LNCaP clone FGC (cell line): ENCODE measurements at places on chromosomes 13 and 19.

- no peak for DNase-seq
Measured at GRCh38 chr19:3707868-3708206, 347 bp upstream of the TJP3 start.

GRCh38 chr13:111425326-111425725, 104.9 kb downstream of the TEX29 start:
- DNase-seq: no peak

GRCh38 chr19:45505996-45506245, 1.4 kb upstream of the VASP start:
- DNase-seq: no peak

DNA sequence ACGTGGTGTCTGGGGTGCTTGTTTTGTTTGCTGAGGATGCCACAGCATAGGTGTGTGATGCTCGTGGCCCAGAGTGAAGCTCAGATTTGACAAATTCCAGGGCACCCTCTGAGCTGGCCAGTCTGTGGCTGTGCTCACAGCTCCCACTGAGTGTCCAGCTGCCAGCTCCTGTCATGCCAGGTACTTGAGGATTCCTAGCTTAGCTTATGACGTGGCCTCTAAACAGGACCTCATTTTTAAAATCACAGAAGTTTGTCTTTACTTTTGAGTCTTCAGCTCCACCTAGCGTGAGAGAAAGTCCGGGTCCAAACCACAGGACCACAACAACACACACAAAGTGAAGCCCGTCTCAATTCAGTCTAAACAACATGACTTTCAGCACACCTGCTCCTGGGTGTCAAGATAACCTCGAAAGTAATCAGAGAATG, 117.3 kb downstream of the RAB20 start:
- no peak for DNase-seq

DNA sequence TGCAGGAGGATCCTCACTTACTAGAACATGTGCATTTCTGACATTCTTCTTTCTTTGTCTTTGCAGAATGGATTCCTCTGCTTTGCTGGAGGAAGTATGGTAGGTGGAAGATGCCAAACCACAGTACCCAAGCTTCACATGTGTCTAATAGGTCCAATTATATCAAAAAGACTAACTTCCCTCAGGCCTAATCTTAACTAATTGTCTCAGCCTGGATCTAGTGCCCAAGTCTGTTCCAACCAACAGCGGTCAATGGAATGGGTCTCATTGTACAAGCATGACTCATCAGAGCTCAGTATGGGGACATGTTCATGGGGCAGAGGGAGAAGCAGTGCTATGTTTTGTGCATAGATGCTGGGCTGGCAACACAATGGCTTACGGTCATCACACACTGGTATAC, 81.6 kb upstream of the CSNK1A1L start:
- DNase-seq: no peak

DNA sequence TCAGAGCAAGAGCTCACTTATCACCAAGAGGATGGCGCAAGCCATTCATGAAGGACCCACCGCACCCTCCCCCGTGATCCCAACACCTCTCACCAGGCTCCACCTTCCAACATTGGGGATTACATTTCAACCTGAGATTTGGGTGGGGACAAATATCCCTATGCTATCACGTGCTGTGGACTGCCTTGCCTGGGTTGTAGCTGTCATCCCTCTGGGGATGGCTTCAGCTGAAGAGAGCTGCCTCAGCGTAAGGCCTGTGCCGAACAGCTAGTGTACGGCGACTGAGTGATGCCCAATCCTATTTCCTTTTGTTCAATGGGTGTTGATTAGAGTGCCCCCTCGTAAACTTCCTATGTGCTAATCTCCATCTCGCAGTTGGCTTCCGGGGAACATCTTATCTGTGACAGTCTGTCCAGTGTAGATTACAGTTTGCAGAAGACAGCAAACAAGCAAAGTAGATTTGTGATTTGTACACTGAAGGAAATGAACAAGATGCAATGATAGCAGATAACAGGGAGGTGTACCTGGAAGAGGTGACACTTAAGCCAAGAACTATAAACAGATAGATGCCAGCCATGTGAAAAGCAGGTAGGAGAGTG, 11.8 kb upstream of the RCBTB1 start:
- no peak for DNase-seq

DNA sequence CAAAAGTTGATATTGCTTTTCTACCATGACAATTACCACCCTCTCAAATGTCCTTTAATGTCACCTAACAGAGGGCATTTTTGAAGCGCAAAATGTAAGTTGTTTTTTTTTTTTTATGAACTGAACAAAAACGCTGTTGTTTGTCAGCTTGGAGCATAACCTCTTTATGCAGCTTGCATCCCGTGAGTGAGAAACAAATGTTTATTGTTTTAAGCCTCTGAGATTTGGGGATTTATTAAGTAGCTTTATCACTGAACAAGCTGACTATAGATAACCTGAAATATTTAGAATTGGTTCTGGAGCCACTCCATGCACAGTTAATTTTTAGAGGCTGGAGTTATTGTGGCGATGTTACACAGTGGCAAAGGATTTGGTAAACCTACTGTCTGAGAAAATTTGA, 80.1 kb upstream of the ATXN8OS start:
- DNase-seq: no peak

DNA sequence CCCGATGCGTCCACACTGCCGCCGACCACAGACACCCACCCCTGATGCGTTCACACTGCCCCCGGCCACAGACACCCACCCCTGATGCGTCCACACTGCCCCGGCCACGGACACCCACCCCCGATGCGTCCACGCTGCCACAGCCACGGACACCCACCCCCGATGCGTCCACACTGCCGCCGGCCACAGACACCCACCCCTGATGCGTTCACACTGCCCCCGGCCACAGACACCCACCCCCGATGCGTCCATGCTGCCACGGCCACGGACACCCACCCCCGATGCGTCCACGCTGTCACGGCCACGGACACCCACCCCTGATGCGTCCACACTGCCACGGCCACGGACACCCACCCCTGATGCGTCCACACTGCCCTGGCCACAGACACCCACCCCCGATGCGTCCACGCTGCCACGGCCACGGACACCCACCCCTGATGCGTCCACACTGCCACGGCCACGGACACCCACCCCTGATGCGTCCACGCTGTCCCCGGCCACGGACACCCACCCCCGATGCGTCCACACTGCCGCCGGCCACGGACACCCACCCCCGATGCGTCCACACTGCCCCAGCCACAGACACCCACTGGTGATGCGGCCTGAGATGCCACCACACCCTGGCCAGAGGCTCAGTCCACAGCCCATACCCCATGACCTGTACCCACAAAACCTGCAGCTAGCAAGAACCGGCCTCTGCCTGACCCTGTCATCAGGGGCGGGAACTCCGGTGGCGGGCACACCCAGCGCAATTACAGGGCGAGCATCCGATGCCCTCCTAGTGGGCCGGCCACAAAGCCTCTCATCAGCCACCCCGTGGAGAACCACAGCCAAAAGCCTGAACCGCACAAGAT, 28.4 kb downstream of the RASA3 start:
- DNase-seq: no peak

- no peak for DNase-seq
Measured at GRCh38 chr13:48006396-48006795, 5.3 kb upstream of the SUCLA2 start.

GRCh38 chr19:18557411-18558201, at the start of gene KXD1:
Gene KXD1, plus strand, starts transcription at chr19:18557870. Its CDS starts 4,187 bp downstream, at chr19:18562057.
- peak; percentile 99 for DNase-seq

DNA sequence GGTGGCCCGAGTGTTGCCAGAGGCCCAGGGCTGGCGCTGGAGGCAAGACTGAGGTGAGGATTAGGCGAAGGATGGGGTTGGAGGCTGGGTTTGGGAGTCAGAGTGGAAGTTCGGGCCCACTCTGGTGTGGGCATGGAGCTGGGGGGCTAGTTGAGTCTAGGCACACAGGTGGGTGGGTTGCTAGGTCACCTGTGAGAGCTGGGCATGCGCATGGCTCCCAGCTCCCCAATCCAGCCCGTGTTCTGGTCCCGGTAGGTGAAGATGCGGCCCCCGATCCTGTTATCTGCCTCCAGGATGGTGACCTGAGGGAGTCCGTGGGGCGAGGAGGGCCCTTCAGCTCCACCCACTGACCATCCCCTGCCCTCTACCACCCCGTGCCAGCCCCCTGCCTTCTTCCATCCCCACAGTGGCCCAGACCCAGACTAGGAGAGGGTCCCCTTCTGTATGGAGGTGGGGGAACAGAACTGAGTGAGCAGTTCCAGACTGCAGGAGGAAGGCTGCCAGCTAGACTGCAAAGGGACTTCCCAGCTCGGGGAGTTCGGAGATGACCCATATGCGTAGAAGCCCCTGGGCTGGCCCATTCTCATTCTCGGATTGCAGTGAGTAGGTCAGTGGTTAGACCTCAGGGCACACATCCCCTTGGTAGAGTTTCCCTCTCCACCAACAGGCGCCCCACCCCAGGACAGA, 1.7 kb downstream of the IL4I1 start:
- DNase-seq: no peak

- peak; percentile 83 for DNase-seq
Measured at GRCh38 chr19:7500811-7501450, 12.1 kb upstream of the PEX11G start.

- DNase-seq: no peak
Measured at GRCh38 chr13:54841682-54842081, 1813.1 kb downstream of the OLFM4 start.

- no peak for DNase-seq
Measured at GRCh38 chr13:64819081-64819480, 2411.1 kb downstream of the PCDH9 start.

GRCh38 chr13:111323950-111324651, 3.7 kb downstream of the TEX29 start:
- no peak for DNase-seq
